CD8-positive, alpha-beta T cell (primary cell): ENCODE measurements at places on chromosomes 3 and 15.
A peak's percentile ranks its signal among the peaks of the same experiment; 100 is the strongest.

DNA sequence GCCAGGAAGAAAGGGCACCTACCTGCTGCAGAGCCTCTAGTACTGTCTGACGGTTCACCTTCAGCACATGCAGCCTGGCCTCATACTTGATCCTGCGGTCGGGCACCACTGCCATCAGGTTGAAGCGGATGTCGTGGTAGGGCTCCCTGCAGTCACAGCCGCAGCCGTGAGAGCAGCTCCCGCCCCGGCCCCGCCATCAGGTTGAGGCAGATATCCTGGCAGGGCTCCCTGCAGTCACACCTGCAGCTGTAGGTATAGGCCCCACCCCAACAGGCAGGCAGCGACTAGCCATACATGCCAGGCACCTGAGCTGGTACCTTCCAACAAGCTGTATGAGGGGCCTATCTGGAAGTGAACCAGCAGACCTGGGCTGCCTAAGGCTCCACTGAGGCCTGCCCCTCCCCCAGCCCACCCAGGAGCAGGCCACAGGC is 38.7 kb downstream of the SEMA3G start:
- no peak for DNase-seq

GRCh38 chr15:78453447-78453846 is 15.4 kb downstream of the IREB2 start:
- no peak for DNase-seq

DNA sequence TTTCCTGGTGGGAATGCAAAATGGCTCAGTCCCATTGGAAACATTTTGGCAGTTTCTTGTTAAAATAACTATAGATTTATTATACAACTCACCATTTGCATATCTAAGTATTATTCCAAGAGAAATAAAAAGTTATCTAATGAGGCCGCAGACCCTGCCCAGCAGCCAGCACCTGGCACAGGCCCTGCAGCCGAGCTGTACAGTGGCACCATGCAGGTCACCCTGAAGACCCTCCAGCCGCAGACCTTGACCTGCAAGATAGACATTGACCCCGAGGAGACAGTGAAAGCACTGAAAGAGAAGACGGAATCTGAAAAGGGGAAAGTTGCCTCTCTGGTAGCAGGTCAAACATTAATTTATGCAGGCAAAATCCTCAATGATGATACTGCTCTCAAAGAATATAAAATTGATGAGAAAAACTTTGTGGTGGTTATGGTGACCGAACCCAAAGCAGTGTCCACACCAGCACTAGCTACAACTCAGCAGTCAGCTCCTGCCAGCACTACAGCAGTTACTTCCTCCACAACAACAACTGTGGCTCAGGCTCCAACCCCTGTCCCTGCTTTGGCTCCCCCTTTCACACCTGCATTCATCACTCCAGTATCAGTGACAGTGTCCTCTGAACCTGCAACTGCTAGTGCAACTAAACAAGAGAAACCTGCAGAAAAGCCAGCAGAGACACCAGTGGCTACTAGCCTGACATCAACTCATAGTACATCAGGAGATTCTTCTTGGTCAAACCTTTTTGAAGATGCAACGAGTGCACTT is 113.5 kb upstream of the SATB1 start:
- DNase-seq = no peak

DNA sequence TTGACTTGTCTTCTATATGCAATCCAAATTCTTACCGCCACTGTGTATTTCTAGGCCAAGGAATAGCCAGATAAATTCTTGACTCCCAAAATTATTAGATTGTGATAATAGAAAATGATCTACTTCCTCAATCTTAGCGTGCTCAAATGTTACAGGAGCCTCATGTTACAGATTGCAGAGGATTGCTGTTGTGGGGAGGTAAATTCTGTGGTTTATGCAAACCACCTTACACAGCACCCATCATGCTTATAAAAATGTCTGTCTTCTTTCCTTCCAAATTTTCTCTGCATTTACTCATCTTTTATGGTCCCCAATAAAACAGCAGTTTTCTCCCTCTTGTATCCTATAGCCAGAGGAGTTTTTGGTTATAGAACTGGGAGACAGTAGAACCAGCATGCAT is 420.2 kb upstream of the ROBO1 start:
- DNase-seq = no peak

GRCh38 chr15:66170042-66170441 is 83.5 kb downstream of the MEGF11 start:
- DNase-seq = no peak

DNA sequence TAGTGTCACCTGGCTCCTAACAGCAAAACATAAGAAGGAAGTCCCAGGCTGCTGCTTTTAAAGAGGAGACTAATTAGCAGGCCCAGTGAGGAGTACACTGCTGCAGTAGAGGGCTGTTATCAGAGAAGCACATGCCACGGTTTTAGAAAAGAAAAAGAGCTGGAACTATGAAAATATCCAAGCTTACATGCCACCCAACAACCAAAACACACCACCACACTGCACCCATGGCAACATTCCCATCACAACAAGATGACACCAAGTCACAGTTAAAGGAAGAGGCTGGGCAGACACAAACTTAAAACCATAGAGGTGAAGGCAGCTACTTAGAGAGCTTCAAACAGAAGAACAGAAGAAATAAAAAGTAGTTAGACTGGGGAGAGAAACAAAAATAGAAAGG is 37.0 kb downstream of the NPTN start:
- DNase-seq = no peak

DNA sequence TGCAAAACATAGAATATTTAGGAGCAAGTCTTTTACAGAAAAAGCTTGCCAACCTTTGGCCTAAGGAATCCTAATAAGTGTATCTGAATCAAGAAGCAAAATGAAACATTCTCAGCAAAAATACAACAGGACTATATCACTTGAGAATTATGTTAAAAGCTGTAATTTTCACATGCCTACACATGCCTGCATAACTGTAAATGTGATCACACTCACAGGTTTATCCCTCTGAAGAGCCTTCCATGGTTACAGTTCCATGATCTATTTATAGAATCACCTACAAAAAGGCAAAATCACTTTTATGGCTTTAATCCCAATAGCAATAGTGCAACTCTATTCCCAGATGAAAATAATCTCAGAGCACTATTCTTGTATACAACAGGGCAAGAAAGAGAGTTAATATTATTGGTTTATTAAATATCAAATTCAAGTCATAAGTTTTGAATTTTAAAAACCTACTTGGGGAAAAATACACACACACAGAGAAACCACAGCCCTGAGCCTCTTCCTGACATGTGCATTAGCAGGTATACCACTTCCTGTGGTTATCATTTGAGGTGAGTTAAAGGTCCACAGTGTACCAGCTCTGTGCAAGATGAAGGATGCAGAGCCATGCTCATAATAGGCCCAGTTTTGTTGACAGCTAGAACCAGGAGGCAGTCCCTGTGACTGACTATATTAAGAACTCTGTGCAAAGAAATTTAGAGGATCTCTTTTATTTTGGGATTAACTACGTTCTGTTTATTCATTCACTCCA is 252.5 kb upstream of the TGFBR2 start:
- peak; percentile 50 for DNase-seq

GRCh38 chr3:76570436-76571057 is 469.4 kb upstream of the ROBO2 start:
- DNase-seq = no peak

DNA sequence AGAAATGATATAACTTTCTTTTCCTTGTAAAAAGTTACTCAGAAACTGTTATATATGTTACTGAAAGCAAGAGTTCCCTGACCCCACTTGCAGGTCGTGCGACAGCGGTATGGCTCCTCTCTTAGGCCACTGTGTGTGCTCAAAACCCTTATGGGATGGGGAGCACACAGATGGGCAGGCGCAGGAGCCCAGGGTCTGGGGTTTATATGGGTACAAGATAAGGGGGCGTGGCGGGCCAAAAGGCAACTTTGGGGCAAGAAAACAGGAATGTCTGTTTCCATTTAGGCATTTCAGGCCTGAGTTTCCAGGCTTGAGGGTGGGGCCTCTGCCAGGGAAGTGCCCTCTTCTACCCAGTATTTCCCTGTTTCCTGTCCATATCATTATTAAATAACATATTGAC is 736.5 kb downstream of the VGLL3 start:
- no peak for DNase-seq

DNA sequence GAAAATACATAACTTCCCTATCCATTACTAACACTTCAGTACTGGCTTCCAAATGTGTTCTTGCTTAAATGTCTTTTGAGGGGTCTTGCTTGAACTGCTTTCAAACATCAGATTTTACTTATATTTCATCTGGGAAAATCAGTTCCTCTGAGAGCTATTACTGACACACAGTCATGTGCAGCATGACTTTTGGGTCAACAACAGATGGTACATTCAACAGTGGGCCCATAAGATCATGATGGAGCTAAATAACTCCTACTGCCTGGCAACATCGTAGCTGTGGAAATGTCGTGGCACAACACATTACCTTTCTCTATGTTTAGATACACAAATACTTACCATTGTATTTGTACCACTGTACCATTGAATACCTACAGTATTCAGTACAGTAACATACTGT is 43.8 kb downstream of the WWTR1 start:
- DNase-seq = no peak

- DNase-seq = no peak
Measured at GRCh38 chr15:68278595-68279405, 1.3 kb downstream of the FEM1B start.

DNA sequence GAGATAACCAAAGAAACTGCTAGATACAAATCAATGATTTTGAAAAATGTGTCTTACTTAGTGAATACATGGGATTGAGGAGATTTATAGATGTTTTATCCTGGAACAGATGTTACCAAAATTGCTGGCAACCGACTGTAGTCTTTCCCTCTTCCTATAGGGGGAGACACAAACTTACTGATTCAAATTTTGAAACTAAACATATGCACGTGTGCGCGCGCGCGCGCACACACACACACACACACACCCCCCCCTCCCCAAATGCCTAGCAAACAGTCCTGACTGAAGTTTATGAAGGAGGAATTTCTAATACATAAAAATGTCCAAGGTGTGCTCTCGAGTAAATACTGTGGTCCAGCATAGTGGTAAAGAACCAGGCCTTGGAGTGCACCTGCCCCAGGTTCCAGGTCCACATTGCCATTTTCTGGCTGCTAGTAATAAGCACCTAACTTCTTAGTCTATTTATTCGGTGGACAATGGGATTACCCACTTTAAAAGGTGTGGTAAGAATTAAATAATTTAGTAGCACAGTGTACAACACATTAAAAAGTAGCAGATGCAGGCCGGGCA is 18.5 kb upstream of the C3orf62 start:
- DNase-seq = no peak

- no peak for DNase-seq
Measured at GRCh38 chr3:144073698-144074097, 102.1 kb downstream of the DIPK2A start.

DNA sequence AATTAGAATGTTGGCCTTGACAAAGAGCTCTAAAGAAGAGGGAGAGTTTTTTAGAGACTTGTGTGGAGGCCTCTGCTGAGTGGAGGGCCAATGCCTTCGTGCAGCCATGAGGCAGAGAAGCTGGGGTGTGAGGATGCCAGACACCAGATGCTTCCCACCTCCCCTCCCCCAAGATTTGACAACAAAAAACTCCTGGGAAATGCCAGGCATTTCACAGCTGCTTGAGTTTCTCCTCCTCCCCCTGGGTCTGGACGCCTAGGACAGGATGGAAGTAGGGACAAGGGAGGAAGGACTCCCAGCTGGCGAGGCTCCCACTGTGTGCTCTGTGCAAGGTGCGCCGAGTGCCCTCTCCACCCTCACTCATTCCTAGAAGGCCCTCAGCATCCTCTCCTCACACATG is 20.1 kb downstream of the TGM4 start:
- no peak for DNase-seq

DNA sequence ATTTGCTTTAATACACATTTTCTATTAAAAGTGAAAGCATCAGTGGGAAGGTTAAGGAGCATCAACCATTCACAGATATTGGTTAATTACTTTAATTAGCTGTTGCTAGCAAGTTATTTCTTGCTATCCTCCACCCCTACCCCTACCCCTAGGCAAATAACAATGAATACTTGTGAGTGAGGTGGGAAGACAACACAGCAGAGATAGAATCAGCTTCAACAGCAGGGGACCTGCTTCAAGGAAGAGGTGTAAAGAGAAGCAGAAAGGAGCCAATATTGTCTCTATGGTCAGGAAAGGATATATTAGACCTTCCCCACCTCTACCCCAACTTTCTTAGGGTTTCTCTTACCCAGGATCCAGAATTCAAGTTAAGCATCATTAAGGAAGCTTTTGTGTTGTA is 149.4 kb downstream of the SNRK start:
- no peak for DNase-seq

GRCh38 chr3:134327594-134327975 is 46.7 kb downstream of the AMOTL2 start:
- DNase-seq = no peak

GRCh38 chr15:94252906-94253491 is 21.6 kb downstream of the MCTP2 start:
- no peak for DNase-seq

DNA sequence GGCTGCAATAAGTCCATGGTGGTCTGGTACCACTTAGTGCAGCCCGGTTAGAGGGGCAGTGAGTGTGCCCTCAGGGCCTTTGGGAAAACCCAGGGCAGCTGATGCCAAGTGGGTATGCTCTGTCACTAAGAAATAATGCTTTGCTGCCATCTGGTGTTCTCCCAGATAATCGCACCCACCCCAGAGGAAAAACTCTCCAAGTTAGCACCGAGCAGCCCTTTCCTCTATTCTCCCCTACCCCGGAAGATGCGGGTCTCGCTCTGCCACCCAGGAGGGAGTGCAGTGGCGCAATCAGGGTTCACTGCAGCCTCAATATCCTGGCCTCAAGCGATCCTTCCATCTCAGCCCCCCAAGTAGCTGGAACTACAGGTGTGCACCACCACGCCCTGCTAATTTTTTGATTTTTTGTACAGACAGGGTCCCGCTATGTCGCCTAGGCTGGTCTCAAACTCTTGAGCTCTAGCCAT is 21.3 kb upstream of the DAPK2 start:
- DNase-seq = peak; percentile 78

- DNase-seq = no peak
Measured at GRCh38 chr3:192409201-192409837, 318.0 kb downstream of the FGF12 start.
